RKO (cell line): ENCODE measurements at places on chromosomes 2 and 18.

GRCh38 chr2:224799691-224800090, 83.5 kb upstream of the CCDC195 start:
- no peak for DNase-seq

DNA sequence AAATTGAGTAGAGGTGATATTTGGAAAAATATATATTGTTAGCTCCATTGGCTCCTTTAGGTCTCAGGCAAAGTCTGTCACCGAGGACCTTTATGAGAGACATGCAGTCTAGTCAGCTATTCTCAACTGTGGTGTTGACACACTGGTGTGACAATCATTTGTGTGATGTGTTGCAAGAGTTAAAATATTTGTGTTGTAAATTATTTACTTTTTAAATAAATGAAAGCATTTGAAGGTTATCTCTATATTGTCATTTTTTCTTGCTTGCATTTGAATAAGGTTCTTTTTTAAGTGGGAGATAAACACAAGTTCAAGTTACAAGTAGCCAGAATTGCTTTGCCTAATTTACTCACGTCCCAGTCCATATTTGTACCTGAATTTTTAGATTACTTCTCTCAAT, 4.3 kb downstream of the REL start:
- DNase-seq = no peak

DNA sequence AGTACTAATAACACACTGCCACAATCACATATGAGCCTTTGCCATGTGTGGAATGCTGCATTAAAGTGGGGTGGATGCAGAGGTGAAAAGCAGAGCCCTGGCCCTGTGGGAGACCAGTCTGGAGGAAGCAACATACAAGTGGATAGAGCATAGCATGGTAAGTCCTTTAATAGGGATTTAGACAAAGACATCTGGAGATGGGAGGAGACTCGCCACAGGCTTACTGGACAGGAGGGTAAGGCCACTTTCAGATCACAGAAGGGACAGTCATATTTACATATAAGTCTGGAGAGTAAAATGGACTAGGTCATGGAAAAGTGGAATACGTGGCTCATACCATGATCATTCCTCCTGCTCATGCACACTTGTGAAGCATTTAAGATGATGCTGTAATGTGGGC, 84.3 kb downstream of the PPP1R1C start:
- DNase-seq = no peak

DNA sequence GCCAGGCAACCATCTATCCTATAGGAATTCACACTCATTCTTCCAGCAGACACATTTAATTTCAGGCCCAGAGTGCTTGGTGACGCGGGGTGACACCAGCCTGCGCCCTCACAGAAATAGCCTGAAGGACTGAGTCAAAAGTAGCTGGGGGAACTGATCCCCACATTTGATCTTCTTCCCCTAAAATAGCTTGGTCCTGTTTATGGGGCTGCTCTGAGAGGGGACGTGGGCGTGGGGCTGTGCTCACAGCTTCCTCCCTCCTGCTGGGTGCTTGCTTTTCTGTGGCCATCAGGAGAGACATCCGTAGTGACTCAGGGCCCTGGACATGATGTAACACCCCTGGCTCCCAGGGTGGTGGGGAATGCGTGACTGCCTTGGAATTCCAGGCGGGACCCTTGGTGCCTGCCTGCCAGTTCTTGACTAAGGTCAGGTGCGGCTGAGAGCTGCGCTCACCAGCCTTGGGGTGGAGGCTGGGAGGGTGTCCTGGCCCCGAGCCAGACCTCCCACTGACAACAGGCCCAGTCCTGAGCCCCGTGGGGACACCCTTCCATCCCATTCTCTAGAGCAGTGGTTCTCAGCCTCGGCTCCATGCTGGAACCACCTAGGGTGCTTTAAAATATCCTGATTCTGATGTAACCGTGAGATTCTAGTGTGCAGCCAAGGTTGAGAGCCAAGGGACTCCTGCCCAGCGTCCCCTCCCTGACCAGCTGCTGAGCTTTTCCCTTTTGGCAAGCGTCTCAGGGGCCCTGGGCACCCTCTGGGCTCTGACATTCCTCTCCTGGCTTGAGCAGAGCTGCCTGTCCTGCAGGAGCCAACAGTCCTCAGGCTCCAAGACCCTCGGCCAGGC, 47.4 kb upstream of the SMAD7 start:
- peak; percentile 94 for DNase-seq

DNA sequence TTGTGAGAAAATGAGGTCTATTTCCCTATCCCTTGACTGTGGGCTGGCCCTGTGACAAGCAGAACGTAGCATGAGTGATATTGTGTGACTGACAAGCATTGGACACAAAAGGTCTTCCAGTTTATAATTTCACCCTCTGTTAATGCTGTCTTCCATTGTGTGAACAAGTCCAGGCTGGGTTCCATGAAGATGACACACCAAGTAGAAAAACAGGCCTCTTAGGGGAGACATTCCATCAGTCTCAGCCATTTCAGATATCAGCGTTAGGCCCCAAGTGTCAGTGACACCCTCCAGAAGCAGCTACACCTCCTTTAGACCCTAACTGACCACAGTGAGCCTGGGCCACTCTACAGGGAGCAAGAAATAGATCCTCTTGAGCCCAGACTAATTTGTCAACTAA, 511.3 kb downstream of the FBXO15 start:
- DNase-seq = no peak

GRCh38 chr2:228673876-228674554, 492.5 kb upstream of the SPHKAP start:
- no peak for DNase-seq

DNA sequence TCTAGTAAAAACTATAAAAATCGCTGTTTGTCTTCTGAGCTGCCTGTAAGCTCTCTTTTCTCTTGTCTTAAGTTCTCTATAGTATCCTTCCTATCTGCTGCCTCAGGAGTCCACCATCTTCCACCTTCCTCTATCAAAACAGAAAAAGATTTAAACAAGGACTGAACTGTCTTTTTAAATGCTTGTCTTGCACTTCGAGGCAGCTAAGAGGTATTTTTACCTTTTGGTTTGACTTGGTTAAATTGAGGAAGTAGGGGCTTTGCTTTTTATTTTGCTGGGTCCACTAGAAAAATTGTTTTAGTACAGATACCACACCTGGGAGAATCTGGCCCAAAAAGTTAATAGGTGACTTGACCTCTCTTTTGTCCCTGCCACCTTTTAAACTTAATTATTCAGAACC, 12.2 kb downstream of the SESTD1 start:
- DNase-seq = no peak

- no peak for DNase-seq
These were observed 70.5 kb upstream of the FAM117B start for GRCh38 chr2:202564226-202564625.

DNA sequence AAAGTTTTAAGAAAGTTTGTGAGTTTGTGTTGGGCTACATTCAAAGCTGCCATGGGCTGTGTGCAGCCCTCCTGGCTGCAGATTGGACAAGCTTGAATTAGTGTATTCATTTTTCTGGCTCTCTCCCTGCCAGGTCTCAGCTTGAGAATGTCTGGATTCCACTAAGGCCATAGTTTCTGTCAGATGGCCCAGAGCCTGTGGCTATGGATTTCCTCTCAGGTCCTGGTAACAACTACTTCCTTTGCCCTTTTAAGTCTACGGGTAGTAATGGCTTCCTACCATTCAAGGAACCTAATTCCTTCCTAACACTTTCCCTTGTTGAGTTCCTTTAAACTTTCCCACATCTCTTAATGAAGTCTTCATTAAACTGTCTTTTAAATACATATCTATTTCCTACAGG, 24.3 kb upstream of the PSMD14 start:
- no peak for DNase-seq

- DNase-seq = no peak
These were observed 169.0 kb downstream of the EIPR1 start for GRCh38 chr2:3208591-3208990.

- DNase-seq = no peak
These were observed 150.3 kb downstream of the UBE2E3 start for GRCh38 chr2:181130686-181131085.

- no peak for DNase-seq
These were observed 1.6 kb upstream of the RIOK3 start for GRCh38 chr18:23451491-23451890.

GRCh38 chr2:166593403-166593802, 99.4 kb upstream of the SCN7A start:
- peak; percentile 66 for DNase-seq

GRCh38 chr2:240147382-240147781, 6.9 kb upstream of the OTOS start:
- no peak for DNase-seq

- no peak for DNase-seq
These were observed 54.4 kb upstream of the FOSL2 start for GRCh38 chr2:28338046-28338817.

- DNase-seq = no peak
These were observed 248.7 kb upstream of the ATP5MC3 start for GRCh38 chr2:175430236-175430635.

DNA sequence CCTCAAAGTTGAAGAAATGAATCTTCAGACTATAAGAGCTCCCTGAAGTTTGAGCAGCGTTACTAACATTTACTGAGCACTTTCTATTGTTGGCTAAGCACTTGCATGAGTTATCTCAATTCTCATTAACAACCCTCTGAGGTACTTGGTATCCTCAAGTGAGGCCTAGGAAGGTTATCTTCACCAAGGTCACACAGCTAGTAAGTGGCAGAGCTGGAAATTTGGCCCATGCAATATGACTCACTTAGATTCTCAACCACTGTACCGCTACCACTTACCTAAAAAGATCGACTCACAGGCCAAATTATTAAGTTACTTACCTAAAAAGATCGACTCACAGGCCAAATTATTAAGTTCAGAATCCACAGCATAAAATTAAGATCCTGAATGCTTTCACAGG, 8.7 kb upstream of the METAP1D start:
- DNase-seq = no peak

DNA sequence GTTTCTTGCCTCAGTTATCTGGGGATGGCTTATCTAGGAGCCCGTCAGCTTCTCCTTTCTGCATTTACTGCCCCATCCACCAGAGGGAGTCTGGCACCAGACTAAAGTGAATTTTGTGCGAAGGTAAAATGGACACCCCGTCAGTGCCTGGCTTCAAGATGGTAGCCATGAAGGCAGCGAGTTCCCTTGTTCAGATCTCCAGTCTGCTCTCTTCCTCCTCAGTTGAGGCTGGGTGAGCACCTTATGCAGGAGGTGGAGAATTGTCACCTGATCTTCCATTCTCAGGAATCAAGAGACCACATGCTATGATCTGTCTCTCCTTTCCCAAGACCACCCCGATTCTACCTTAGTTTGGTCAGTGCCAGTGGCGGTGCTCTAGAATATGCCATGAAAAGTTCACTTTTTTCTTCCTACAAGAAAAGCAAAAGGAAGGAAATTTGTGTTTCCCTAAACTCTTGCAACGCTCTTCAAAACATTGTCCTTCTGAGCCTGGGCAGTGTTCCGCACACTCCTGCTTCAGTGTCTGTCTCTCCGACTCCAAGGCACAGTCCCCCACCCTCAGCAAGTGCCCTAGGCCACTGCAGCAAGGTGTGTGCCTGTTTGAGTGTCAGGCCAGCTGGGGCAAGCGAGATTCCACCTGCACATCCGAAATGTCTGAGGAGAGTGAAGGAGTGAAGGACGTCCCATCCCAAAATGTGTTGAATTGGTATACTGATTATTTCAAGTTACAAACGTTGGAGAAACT, 168.6 kb downstream of the SS18 start:
- peak; percentile 64 for DNase-seq

DNA sequence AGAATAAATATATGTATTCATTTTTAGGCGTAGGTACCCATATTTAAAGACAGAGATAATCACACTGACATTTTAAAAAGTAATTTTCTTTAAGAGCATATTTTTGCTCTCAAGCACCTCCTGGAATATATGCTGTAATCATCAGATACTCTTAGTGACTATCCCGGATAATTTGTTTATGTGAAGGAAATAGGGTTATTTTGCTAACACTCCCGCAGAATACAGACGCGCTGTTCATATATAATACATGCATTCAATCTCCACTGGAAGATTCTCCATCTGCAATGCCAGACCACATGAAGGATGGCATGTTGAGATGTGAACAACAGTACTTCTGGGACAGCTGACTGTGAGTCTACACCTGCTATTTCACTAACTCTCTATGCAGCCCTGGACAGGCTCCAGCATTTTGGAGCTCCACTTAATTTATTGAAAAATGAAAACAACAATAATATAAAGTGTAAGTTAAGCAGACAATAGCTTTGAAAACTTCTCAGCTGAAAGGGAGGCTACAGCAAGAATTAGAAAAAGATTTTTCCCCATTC, 430.6 kb downstream of the TMX3 start:
- no peak for DNase-seq

GRCh38 chr2:16010951-16011620, 70.7 kb downstream of the MYCN start:
- DNase-seq = no peak

DNA sequence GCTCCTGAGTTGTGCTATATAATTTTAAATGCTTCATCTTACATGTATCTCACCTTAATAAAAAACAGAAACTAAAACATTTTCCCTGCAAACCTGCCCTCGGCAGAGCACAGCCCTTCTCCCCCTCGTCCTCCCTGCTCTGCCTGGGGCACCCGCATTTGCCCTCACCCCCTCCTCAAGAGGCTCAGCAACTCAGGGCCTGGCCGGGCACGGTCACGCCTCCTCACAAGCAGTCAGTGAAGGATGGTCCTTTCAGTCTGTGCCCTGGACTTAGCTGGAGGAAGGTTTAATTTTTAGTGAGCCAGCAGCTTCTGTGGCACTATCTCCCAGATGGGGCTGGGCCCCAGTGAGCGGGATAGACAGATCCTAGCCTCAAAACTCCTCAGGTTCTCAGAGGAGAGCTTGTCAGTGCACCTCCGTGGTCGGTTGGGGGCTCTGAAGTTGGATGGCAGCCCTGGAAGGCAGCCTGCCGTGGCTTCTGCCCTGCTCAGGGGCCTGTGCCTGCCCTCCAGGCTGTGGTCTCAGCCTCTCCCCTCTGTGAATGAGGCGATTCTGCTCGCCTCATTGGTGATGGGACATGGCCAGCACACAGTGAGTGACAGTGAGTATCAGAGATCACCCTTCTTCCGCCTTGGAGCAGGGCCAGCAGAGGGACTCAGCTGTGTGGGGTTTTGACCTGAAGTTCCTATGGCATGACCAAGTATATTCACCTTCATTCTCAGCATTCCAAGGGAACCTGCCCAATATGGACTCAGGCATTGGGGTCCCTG, 56.3 kb upstream of the AFF3 start:
- no peak for DNase-seq

DNA sequence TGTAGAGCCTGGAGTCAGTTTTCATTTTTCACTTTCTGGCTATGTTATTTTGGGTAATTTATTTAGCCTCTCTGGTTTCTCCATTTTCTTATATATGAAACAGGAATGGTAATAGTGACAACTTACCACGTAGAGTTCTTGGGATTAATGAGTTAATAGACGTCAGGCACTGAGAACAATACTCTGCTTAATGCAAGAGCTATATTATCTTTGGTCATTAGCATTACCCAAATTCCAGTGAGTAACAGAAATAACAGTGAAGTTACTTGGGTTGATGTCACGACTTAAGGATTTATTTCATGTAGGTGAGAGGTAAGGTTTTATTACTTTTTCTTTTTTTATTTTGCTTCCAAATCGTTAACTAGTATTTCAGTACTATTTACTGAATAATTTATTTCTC, 601.0 kb upstream of the GCFC2 start:
- no peak for DNase-seq

- DNase-seq = no peak
These were observed 195.0 kb downstream of the EPHA4 start for GRCh38 chr2:221377066-221377465.
